ENCODE measurements at places on chromosomes 12 and 14.

GRCh38 chr14:68173227-68173972 lies 353.8 kb downstream of the RAD51B start:
- DNase-seq = no peak

DNA sequence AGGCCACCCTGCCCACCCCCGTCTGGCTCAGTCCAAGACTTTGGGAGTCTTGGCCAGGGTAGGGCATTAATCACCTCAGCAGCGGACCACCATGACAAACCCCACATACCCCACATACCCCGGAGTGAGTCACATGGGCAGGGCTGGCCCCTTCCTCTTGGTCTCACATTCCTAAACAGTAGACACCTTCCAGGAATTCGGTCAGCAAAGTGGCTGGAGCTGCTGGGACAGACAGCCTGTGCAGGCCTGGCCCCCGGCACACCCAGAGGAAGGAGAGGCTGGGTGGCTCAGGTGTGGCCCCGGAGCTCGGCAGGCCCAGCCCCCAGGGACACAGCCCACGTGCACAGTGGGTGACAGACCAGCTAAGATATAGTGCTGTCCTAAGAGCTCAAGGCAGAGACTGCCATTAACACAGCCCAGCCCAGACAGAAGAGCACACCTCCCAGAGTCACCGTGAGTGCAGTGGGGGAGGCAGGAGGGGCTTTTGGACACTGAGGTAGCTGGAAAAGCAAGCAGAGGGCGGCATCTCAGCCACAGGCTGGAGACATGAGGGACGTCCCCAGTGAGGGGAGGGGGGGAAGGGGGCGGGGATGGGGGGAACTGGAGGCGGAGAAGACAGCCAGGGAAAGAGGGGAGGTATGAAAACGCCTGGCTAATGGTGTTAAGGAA lies 24.0 kb downstream of the CCDC85C start:
- DNase-seq = no peak

GRCh38 chr12:102010265-102010994 lies 51.4 kb downstream of the WASHC3 start:
- DNase-seq = no peak

DNA sequence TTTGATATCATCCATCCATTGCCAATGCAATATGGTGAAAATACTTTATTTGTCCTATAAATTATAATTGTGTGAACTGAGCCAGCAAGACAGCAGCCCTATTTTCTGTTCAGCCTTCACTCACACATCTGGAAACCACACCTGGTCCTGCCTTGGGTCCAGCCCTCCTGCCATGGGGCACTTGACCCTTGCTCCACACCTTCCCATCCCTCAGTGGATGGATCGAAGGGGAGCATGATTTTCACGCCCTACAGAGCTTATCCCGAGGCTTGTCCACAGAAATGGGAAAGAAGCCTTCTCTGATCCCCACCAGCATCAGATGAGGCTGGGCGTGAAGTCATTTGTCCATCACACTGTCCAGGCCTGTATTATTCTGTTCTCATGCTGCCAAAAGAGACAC lies 10.1 kb downstream of the TMEM132D start:
- no peak for DNase-seq

GRCh38 chr12:126424696-126425095 lies 1359.5 kb downstream of the AACS start:
- DNase-seq = no peak

- DNase-seq = no peak
Observed at GRCh38 chr12:54437243-54437642, 18.2 kb upstream of the ITGA5 start.

- no peak for DNase-seq
Observed at GRCh38 chr12:121472150-121472905, 72.4 kb downstream of the RNF34 start.

DNA sequence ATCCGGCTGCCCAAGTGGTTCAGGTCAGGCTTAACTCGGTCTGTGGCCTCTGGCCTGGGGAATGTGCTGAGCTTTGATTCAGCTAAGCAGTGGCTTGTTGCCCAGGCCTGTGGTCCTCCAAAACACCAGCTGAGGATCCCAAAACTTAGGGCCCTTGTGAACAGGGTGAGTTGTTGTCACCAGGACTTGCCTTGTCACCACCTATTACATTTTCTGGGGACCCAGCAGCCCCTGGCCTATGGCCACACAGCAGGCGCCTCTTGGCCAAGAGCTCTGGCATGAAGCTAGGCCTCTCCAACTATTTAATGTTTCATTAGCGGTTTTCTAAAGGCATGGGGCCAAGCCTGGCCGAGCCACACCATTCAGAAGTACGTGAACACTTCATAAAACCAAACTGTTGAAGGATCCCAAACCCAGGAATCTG lies 343.7 kb downstream of the CACNA1C start:
- DNase-seq = no peak

DNA sequence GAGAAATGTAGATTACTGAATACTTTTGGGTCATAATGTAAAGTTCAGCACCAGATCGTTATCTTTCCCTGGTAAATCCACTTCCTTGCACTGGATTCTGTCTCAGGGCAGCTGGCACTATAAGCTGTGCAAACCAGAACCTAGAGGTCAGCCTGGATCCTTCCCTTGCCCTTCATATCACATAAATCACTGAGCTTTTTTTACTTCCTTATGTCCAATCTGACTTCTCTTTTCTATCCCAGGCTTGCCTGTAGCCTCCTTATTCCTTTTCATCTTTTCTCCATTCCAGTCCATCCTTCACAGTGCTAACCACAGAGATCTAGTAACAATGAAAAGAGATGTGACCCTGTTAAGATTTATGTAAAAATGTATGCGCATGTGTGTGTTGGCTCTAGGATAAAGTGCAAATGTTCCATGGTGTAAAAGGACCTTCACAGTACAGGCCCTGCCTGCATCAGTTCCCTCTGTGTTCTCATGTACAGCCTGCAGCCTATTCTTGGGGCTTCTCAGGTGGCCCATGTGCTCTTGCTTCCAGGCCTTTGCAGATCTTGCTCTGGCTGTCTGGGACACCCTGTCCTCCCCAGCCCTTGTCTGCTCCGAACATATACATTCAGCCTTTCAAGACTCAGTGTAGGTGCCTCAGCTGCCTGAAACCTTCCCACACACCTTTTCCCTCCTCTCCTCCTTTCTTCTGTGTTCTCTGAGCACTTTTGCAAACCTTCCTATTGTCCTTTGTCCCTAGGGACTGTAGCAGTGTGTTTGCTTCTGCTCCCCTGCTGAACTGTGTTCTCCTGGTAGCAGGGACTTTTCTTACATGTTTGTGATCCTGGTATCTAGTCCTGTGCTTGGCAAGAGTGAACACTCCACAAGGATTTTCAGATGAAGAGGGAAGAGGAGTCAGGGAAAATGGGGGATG lies 30.0 kb downstream of the PELI2 start:
- DNase-seq = no peak

- no peak for DNase-seq
Observed at GRCh38 chr12:65275627-65276026, 2.9 kb upstream of the MSRB3 start.

- DNase-seq = no peak
Observed at GRCh38 chr12:51986834-51987233, 19.9 kb upstream of the TAMALIN start.

DNA sequence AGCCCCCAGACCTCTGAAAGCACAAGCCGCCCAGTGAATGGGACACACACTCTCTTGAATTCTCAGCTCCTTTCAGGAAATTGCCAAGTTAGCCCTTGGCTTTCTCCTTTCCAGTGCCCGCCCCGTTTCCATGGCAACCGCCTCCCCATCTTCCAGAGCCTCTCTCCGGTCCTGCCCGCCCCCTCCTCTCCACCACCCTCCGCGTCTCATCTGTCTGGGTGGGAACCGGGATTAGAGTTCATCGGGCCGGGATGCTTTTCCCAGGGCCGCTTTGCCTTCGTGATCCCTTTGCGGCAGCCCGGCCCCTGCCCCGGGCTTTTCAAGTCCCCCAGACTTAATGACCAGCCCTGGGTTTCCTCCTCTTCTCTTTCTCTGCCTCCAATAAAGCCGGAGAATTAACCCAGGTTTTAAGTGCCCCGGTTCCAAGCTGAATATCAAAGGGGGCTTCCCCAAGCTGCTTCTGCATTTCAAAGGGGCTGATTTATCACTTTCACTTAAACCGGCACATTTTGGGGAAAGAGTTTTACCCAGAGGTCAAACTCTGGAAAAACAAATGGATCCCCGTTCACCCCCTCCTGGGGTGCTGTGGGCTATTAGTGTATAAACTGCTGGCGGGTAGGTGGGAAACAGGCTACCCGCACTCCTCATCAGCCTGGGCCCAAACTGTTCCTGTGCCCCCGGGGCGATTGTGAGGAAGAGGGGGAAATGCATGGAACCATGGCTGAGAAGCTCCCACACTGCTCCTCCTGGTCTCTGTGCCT lies 101.7 kb downstream of the ZFP36L1 start:
- DNase-seq = no peak

DNA sequence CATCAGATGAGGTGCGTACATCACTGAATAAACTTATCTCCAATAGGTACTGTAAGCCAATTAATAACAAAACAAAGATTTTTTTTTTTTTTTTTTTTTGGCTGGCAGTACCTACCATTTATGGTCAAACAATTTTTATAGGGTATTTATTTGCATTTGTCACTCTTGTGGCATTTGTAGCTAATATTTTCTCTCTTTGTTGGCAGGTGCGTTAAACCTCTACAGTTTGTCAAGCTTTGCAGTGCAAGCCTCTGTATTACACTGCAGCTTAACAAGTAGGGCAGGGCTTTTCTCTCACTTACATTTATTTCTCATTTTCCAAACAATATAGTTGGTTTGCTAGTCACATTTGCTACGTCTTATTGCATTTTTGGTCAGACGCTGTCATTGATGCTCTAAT lies 12.3 kb downstream of the PRPF39 start:
- DNase-seq = no peak

DNA sequence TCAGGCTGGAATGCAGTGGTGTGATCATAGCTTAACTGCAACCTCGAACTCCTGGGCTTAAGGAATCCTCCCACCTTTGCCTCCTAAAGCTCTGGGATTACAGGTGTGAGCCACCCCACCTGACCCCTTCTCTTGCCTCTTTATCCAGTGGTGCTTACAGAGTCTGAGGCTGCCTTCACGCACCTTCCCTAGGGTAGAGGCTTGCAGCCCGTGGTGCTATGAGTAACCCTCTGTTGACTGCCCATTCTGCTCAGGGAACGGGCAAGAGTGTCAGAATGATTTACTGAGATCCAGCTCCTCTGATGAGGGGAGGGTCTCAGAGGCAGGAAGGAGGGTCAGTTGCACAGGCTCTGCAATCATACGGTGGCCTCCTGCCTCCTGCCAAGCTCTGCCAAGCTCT lies 125.1 kb upstream of the TBX3 start:
- DNase-seq = no peak

GRCh38 chr14:73427516-73428264 lies 30.7 kb downstream of the NUMB start:
- DNase-seq = no peak

DNA sequence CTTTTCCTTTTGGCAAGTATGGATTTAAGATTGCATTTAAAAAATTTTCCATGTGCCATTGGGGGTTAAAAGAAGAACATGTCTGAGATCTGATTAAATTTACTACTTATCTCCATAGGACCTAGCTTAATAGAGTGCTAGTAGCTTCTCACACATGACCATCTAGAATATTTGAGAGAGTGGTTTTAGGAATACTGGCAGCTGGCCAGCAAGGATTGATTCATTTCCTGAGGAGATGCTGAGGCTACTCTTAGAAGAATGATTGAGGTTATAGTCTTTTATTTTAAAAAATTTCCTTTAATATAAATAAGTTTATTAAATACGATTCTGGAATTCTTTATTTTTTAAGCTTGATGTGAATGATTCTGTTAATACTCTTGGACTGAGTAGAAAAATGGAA lies 56.2 kb downstream of the MIPOL1 start:
- DNase-seq = no peak

DNA sequence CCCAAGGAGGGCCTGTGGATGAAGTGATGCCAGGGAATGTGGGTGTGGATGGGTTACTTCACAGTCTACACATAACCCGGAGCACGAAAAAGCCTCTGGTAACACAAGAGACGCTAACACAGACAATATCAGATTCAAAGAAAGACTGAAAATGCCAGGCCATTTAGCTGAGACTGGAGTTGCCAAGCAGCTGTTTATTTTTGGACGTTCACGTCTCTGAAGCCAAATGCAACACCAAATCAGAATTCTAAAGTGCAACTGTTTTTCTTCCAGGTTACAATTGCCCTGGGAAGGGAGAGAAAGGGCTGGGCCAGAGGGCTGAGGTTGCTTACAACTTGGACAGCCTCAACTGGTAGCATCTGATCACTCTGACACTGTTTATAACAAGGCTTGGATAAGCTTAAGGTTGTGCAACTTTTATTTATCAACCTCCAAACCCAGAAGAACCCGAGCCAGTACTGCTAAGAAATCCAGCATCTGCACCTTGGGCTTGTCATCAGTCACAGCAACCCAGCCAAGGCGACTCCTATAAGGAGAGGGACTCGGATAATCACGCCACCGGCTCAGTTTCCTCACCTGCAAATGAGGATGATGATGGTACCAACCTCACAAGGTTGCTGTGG lies 24.8 kb downstream of the NUAK1 start:
- DNase-seq = no peak

DNA sequence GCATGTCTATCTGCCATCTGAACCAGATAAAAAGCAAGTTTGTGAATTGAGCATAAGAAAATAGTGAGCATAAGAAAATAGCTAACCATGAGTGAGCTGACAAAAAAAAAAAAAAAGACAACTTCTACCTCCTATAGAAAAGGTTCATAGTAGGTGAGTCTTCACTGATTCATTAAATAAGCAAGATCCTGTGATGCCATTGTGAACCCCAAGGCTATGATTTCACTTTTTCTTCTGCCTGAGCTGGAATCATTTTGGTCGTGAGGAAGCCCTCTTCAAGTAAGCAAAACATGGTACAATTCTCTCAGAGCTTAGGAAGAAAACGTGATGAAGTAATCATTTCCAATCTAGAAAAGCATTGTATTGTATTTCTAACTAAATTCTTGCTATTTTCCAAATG lies 1.2 kb downstream of the PIK3C2G start:
- no peak for DNase-seq
